ENCODE measurements at places on chromosomes 3 and 15. TPM values are rescaled to one million over a fixed set of nuclear protein-coding genes. Genes with fewer than 3 reads are reported as not detected.

- H3K27ac ChIP-seq = no peak overlapping the region
- DNase-seq = no peak
- no peak overlapping the region for H3K4me3 ChIP-seq
Measured at GRCh38 chr3:40103829-40104228, 205.7 kb upstream of the EIF1B start.

Gene RNU5B-1
- not detected for total RNA-seq

Gene NEO1
- total RNA-seq = 1.7 TPM

Gene WDR49
- not detected for total RNA-seq

Gene CTDSPL
- 0.90 TPM for total RNA-seq
